ENCODE measurements at places on chromosomes 2 and 18.

DNA sequence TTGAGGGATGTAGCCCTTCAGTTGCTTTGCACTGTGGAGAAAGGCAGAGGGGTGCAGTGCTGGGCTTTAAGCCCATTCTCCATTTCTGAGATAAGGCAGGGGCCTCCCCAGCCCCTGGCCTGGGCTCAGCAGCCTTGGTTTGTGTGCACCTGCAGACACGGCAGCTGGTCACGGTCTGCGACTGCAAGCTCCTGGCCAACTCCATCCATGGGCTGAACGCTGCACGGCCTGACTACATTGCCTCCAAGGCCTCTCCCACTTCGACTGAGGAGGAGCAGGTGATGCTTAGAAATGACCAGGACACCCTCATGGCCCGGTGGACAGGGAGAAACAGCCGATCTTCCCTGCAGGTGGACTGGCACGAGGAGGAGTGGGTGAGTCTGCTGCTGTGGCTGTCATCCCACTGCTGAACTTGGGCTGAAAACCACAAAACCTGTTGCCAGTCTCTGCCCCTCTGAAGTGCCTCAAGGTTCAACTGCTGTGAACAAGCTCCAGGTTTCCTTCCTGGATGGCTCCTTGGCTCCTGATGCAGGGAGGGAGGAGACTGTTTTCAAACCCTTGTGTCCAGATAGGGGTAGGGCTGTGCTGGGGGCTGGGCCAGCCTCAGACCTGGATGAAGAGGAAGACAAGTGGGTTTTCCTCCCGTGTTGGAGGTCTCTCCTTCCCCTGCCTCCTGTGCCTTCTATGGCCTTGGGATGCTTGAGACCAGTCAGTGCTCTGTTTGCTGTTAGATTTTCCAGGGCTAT is 54.0 kb downstream of the COA5 start:
- DNase-seq = no peak

GRCh38 chr18:2905854-2906703 is 59.3 kb downstream of the EMILIN2 start:
- peak; percentile 43 for DNase-seq

GRCh38 chr18:11268153-11268552 is 118.8 kb upstream of the PIEZO2 start:
- DNase-seq = no peak

GRCh38 chr2:128635361-128635900 is 316.8 kb upstream of the HS6ST1 start:
- DNase-seq = no peak

DNA sequence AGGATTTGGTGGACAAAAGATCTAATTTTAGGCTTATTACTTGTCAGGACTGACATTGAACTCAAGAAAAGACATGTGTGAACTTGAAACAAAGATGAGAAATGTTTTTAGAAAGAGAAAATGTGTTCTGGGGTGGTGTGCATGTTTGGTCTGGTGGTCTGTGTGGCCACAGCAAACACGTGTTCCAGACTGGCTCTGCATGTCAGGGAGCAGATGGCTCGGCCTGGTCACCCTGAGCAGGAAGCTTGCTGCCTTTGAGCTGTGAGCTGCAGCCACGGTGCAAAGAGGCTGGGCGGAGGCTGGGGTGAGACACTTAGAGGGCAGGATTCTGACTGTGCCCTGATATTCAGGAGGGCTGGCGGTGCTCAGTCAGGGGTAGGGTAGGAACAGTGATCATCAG is 186.1 kb downstream of the CTIF start:
- no peak for DNase-seq

DNA sequence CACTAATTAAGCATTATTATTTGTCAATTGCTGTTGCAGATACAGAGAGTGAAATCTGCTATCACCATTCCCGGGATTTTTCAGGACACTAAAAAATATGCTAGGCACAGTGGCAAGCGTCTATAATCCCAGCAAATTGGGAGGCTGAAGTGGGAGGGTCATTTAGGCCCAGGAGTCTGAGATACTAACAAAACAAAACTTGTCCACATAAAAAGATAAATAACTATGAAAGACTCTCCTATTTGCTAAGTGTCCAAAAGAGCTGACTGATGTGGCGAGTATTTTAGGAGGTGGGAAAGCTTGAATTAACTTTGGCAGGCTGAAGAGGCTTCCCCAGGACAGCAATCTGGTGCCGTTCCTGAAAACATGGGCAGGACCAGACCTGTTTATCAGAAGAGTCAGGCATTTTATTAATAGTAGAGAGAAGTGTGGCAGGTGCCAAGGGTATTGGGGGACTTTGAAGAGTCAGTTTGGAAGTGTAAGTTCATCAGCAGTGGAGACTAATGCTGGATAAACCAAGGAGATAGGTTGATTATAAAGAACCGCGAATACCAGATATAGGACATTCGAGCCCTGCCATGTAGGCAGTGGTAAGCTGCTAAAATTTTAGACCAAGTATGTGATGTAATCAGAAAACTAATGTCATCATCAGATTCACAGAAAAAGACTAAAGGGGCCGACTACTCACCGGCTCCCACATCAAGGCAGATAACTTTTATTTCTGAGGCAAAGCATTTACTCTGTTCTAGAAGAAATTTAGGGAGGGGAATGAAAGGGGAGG is 201.8 kb downstream of the EPHA4 start:
- no peak for DNase-seq

DNA sequence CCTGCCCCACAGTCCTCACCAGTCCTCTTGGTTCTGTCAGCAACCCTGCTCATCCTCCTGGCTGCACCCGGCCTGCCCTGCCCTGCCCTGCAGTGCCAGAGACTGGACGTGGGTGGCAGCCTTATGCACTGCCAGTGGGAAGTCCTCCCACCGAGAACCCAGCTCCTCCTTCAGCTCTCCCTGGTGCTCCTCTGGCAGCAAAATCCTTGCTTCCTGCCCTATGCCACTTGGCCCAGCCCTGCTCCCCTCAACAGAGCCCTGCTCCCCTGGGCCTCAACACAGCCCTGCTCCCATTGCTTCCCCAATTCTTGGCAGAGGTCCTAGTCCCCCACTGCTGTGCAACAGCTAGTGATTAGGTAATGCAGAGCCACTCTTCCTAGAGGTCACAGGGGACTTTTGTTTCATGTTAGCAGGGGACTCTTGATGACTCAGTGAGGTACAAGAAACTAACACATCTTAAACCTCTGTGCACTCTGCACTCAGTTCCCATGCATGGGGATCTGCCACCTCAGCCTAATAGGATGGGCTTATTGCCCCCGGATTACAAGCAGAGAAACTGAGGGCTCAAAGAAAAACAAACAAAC is 58.0 kb upstream of the EDAR start:
- DNase-seq = no peak

DNA sequence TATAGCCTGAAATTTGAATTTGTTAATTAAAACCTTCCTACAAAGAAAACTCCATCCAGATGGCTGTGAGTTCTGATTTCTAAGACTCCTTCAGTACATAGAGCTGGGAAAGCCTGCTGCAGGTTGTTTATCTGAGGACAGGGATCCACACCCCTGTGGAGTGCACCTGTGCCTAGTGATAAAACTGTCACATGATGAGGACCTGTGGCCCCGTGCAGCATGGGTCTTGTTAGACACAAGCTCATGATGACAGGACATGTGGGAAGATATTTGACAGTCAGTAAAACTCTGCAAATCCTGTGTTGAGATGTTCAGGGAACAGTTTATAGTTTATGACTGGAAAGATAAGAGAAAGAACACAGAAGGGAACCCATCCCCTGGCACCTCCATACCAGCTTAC is 133.2 kb upstream of the TMEM18 start:
- DNase-seq = no peak

DNA sequence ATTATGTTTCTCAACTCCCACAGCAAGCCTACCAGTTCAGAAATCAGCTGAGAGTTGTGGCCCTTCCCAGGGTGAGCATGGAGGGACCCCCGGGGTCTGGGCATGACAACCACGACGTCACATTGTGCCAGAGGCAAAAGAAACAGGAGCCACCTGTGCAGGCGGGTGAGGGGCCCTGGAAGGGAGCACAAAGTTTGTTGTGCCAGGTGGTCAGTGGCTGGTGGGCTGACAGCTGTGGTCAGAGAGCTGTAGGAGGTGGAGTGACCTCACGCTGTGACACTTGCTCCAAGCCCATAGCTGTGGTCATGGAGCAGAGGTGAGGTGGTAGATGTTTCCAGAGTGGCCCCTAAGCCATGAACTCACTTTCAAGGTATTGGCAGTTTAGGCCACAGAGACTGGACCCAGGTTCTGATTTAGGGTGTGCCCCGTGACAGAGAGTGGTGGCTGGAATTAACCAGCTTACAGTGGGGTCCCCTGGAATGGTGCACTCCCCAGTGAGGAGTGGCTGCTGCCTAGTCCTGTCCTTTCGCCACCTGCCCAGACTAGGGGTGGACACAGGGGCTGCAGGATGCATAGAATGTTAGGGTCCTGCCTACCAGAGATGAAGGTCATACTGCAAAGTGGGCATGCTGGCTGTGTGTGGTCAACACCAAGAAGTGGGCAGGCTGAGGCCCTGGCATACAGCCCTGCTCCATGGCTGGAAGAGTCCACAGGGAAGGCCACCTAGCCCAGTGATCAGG is 136.4 kb downstream of the GLI2 start:
- no peak for DNase-seq

- DNase-seq = no peak
These were observed 204.2 kb downstream of the LOXHD1 start for GRCh38 chr18:46452820-46453219.

GRCh38 chr18:35588995-35589394 is 7.5 kb downstream of the GALNT1 start:
- DNase-seq = no peak

GRCh38 chr2:46487667-46488335 is 8.4 kb downstream of the TMEM247 start:
- peak; percentile 75 for DNase-seq

GRCh38 chr2:136025057-136025973 is 39.9 kb upstream of the DARS1 start:
- peak; percentile 19 for DNase-seq

DNA sequence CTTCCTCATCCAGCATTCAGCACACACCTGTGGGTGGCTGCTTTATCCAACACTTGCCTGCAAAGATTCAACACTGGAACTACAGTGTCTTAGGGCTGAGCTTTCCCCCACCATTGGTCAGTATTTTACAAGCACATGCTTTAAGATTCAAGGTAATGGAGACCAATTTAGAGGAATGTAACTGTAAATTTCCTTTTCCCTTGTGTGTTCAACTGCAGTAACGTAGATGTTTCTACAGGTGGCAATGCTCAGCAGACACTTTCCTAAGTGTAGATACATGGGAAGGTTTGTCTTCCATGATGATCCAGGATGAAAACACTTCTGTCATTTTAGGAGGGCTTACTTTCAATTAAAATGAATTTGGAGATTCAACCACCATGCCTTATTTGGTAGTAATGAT is 143.6 kb upstream of the PXDN start:
- no peak for DNase-seq

DNA sequence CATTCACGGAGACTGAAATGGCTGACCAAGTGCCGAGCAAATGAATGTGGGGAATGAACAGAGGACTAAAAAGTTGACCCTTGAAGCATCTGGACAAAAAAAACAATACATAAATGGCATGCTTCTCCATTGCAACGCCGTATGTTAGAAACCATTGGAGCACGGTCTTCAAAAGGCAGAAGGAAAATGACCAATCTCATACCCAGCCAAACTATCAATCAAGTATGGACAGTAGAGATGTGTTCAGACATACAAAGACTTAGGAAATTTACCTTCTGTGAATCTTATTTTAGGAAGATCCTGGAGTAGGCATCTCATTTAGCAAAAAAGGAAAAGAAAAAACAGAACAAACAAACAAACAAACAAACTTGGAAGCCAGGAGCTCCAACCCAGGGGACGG is 44.5 kb downstream of the HS6ST1 start:
- no peak for DNase-seq

GRCh38 chr2:18219676-18220075 is 340.8 kb downstream of the RDH14 start:
- DNase-seq = no peak

- DNase-seq = no peak
These were observed 18.3 kb upstream of the TNS1 start for GRCh38 chr2:218020966-218021535.

DNA sequence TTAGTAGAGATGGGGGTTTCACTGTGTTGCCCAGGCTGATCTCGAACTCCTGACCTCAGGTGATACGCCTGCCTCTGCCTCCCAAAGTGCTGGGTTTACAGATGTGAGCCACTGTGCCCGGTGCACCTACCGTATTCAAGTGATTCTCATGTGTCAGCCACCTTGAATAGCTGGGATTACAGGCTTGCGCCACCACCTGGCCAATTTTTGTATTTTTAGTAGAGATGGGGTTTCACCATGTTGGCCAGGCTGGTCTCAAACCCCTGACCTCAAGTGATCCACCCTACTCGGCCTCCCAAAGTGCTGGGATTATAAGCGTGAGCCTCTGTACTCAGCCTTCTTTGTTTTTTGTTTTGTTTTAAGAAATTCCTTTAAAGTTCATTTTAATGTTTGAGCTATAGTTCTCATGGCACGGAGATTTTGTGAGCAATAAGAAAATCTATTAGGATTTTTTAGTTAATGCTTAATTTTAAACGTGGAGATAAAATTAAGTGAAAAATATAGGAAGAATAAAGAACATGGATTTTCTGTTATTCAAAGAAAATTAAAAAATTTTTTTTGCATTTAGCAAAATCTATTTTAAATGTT is 242.6 kb downstream of the PHLPP1 start:
- DNase-seq = no peak

DNA sequence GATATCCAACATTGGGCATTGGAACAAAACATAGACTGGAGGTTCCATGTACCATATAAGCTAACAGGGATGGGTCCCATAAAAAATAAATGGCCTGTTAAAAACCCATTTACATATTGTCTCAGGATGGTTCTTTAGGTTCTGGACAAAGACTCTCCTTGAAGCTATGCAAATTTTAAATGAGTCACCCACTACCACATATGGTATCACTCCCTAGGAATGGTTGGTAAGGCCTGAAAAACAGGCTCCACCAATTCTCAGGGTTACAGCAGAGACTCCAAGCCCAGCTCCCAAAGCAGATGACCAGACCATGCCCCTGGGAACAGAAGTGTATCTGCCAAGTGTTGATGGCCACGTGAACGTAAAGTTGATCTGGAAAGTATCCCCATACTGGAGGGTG is 190.7 kb upstream of the SPHKAP start:
- DNase-seq = no peak

DNA sequence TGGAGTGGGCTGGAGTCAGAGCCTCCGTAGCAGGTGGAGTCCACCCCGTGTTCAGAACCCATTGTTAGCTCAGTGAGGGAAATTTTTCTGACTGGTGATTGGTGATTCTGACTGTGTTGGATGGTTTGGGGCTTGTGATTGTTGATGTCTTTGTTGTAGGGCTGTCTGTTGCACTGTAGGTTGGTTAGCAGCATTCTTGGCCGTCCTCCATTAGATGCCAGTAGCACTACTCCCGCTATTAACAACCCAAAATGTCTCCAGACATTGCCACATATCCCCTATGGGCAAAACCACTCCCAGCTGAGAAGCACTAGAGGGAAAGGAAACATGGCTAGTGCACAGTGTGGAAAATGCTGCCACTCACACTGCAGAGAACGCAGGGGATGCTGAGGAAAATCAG is 51.7 kb downstream of the ARMC9 start:
- peak; percentile 57 for DNase-seq

GRCh38 chr2:38610851-38611801 is 8.4 kb upstream of the HNRNPLL start:
- no peak for DNase-seq

GRCh38 chr18:37274309-37275236 is 291.0 kb downstream of the CELF4 start:
- DNase-seq = no peak

GRCh38 chr2:237920673-237921072 is 46.1 kb upstream of the UBE2F start:
- peak; percentile 75 for DNase-seq
